ENCODE measurements at places on chromosomes 13 and 19. TPM values are rescaled to one million over a fixed set of nuclear protein-coding genes. Genes with fewer than 3 reads are reported as not detected.

GRCh38 chr19:5026706-5027273 is 57.9 kb downstream of the KDM4B start:
- no peak for DNase-seq

- DNase-seq: no peak
These were observed 410.9 kb downstream of the FOXO1 start for GRCh38 chr13:40255551-40255950.

- no peak for DNase-seq
These were observed 87.3 kb downstream of the FNDC3A start for GRCh38 chr13:49063011-49063410.

- DNase-seq: no peak
These were observed 485.4 kb downstream of the RFC3 start for GRCh38 chr13:34303346-34303745.

GRCh38 chr13:35826626-35827254 is 304.4 kb downstream of the DCLK1 start:
- DNase-seq: no peak

The LPAR2 gene
- total RNA-seq: 4.1 TPM

The RBM42 gene
- total RNA-seq: 14.8 TPM

Measured in urinary bladder (tissue), 4 donors.